H7 (cell line): ENCODE measurements at places on chromosomes 3 and 15. TPM values are rescaled to one million over a fixed set of nuclear protein-coding genes. Genes with fewer than 3 reads are reported as not detected.

GRCh38 chr3:182726258-182727142, 66.8 kb upstream of the ATP11B start:
- no peak for DNase-seq

DNA sequence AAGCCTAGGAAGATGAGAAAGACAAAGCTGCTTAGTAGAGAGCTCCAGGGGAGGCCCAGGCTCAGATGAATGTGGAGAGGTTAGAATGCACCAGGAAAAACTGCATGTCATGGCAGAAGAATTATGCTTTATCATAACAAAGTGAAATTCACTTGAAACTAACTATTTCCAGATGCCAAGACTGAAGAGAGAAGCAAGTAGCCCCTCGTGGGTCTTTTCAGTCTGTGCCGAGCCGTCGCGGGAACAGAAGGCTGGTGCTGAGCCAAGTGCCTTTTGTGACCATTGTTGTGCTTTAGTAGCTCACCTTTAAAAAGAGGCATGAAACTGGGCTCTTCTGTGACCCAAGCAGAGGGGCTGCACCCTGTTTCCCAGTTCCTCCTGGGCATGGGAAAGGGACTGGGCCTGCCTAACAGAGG, 73.2 kb downstream of the CHDH start:
- DNase-seq, result no peak

GRCh38 chr3:20608054-20608738, 422.2 kb upstream of the SGO1 start:
- no peak for DNase-seq

FETUB gene
- not detected in 2 replicates for total RNA-seq

EHD4 gene
- total RNA-seq, result 22.0 and 22.2 TPM in 2 replicates

GRM7 gene
- 0.14 and 0.70 TPM in 2 replicates for total RNA-seq
